SJCRH30 (cell line): ENCODE measurements at places on chromosomes 7 and 10. TPM values are rescaled to one million over a fixed set of nuclear protein-coding genes. Genes with fewer than 3 reads are reported as not detected.

- DNase-seq = no peak
- H3K4me3 ChIP-seq = peak overlapping the region; percentile 15; the same call in 1 of the 2 replicates
- peaks cover 3% of the 10 kb centered on the region; the same call in 1 of the 2 replicates for H3K4me1 ChIP-seq
- no peaks in the 10 kb centered on the region for H3K27me3 ChIP-seq
Measured at GRCh38 chr10:19638896-19639233, 177.4 kb upstream of the PLXDC2 start.

DNA sequence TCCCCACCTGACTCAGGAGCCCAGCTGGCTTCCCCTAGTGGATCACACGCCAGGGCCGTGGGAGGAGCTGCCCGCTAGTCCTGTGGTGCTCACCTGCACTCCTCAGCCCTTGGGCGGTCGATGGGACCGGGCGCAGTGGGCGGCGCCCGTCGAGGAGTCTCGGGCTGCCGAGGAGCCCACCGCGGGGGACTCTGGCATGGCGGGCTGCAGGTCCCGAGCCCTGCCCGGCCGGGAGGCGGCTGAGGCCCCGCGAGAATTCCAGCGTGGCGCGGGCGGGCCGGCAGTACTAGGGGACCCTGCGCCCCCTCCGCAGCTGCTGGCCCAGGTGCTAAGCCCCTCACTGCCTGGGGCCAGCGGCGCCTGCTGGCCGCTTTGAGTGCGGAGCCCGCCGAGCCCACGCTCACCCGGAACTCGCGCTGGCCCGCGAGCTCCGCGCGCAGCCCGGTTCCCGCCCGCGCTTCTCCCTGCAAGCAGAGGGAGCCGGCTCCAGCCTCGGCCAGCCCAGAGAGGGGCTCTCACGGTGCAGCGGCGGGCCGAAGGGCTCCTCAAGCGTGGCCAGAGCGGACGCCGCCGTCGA is 367.9 kb downstream of the TYW1 start:
- no peak overlapping the region for H3K27ac ChIP-seq
- no peaks in the 10 kb centered on the region for H3K4me1 ChIP-seq
- DNase-seq = peak; percentile 24
- H3K36me3 ChIP-seq = no peaks in the 10 kb centered on the region

DNA sequence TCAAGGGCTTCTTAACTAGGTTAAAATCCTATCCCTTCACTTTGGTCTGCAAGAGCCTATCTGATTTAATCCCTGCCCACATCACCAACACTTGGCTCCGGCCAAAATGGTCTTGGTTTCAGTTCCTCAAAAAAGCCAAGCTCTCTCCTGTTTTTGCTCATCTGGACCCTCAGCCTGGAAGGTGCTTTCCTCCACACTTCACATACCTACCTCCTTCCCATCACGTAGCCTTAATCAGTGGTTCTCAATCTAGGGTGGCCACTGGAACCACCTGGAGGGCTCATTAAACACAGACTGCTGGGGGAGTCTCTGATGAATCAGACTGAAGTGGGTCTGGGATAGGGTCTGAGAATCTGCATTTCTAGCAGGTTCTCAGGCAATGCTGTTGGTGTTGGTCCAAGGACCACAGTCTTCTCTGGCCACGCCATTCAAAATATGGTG is 227.0 kb upstream of the AOAH start:
- no peaks in the 10 kb centered on the region for H3K36me3 ChIP-seq
- no peaks in the 10 kb centered on the region for H3K27me3 ChIP-seq
- H3K4me1 ChIP-seq = peaks cover 52% of the 10 kb centered on the region
- peak overlapping the region; percentile 91; the same call in 1 of the 2 replicates for H3K27ac ChIP-seq
- DNase-seq = no peak

DNA sequence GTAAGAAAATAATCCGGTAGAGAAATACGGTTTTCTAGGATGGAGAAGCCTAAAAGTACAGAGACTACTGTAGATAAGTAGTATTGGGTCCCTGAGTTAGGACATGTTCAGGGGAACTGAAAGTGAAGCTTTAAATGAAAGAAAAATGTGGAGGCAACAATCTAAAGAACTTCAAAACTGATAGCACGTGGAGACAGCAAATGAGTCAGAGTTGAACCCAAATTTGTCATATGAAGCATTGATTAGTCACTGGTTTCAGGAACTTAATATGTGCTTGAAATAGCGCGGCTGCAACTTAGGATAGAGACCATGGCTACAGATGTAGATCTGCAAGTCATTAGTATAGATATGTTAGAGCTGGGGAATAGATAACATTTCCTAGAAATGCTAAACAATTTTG is 1138.6 kb upstream of the SORCS1 start:
- DNase-seq = no peak
- no peak overlapping the region for H3K27ac ChIP-seq
- H3K4me3 ChIP-seq = no peak overlapping the region
- no peaks in the 10 kb centered on the region for H3K36me3 ChIP-seq
- no peaks in the 10 kb centered on the region for H3K4me1 ChIP-seq

- 0 out of 2 replicates have a peak, but pooled peaks cover 2% of the 10 kb centered on the region for H3K4me1 ChIP-seq
- no peak overlapping the region for H3K27ac ChIP-seq
- H3K27me3 ChIP-seq = no peaks in the 10 kb centered on the region
- no peak overlapping the region for H3K4me3 ChIP-seq
- no peak for DNase-seq
Measured at GRCh38 chr7:145928937-145929336, 187.7 kb upstream of the CNTNAP2 start.

GRCh38 chr7:149196705-149197171 is 1.4 kb downstream of the ZNF282 start:
- no peaks in the 10 kb centered on the region for H3K4me1 ChIP-seq
- no peaks in the 10 kb centered on the region for H3K27me3 ChIP-seq
- peak overlapping the region; percentile 45; the same call in 1 of the 2 replicates for H3K27ac ChIP-seq
- H3K36me3 ChIP-seq = peaks cover 40% of the 10 kb centered on the region

- no peaks in the 10 kb centered on the region for H3K27me3 ChIP-seq
- H3K4me1 ChIP-seq = no peaks in the 10 kb centered on the region
- no peak overlapping the region for H3K27ac ChIP-seq
- DNase-seq = no peak
Measured at GRCh38 chr7:88042803-88043202, 108.8 kb downstream of the ADAM22 start.

- no peaks in the 10 kb centered on the region for H3K4me1 ChIP-seq
- DNase-seq = no peak
- H3K27me3 ChIP-seq = peaks cover 2% of the 10 kb centered on the region; the same call in 1 of the 2 replicates
- no peaks in the 10 kb centered on the region for H3K36me3 ChIP-seq
- H3K27ac ChIP-seq = no peak overlapping the region
Measured at GRCh38 chr7:22604246-22604645, 104.3 kb upstream of the STEAP1B start.

DNA sequence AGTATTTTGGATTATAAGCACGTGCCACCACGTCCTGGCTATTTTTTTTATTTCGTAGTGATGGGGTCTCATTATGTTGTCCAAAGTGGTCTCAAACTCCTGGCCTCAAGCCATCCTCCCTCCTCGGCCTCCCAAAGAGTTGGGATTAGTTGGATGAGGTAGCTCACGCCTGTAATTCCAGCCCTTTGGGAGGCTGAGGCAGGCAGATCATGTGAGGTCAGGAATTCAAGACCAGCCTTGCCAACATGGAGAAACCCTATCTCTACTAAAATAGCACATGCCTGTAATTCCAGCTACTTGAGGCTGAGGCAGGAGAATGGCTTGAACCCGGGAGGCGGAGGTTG is 21.8 kb upstream of the YWHAG start:
- H3K36me3 ChIP-seq = no peaks in the 10 kb centered on the region
- H3K4me3 ChIP-seq = peak overlapping the region; percentile 53
- peaks cover 8% of the 10 kb centered on the region for H3K4me1 ChIP-seq
- no peaks in the 10 kb centered on the region for H3K27me3 ChIP-seq
- H3K27ac ChIP-seq = peak overlapping the region; percentile 82
- no peak for DNase-seq

GRCh38 chr7:68840991-68841390 is 757.3 kb upstream of the AUTS2 start:
- H3K36me3 ChIP-seq = no peaks in the 10 kb centered on the region
- DNase-seq = no peak
- no peak overlapping the region for H3K4me3 ChIP-seq
- no peaks in the 10 kb centered on the region for H3K27me3 ChIP-seq

GRCh38 chr10:7186387-7187018 is 224.3 kb downstream of the SFMBT2 start:
- no peak for DNase-seq
- no peaks in the 10 kb centered on the region for H3K36me3 ChIP-seq
- H3K27me3 ChIP-seq = no peaks in the 10 kb centered on the region
- H3K27ac ChIP-seq = no peak overlapping the region

DNA sequence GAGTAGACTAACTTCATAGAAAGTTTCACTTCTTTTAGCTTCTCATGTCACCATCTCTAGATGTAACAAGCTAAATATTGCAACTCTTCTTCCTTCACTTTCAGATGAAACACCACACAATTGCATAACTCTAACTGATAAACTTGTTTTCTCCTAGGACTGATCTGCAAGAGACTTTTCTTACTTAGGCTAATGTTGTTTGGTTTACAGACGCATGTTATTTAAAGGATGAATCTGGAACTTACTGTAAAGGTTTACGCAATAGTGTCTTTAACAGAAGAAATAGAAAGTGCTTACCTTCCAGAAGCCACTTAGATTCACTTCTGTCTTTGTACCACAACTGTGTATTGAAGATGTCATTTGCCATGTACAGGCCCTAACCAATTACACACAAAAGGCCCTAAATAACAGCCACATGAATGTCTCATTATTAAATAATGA is 22.1 kb upstream of the ZC3HAV1 start:
- H3K36me3 ChIP-seq = no peaks in the 10 kb centered on the region
- no peak for DNase-seq
- H3K27ac ChIP-seq = no peak overlapping the region

GRCh38 chr10:61410353-61411070 is 42.7 kb downstream of the TMEM26 start:
- no peaks in the 10 kb centered on the region for H3K36me3 ChIP-seq
- DNase-seq = no peak
- H3K4me3 ChIP-seq = no peak overlapping the region
- H3K4me1 ChIP-seq = no peaks in the 10 kb centered on the region

- no peak for DNase-seq
- H3K27ac ChIP-seq = no peak overlapping the region
- no peaks in the 10 kb centered on the region for H3K36me3 ChIP-seq
- no peak overlapping the region for H3K4me3 ChIP-seq
- no peaks in the 10 kb centered on the region for H3K27me3 ChIP-seq
Measured at GRCh38 chr7:123961771-123962170, 36.7 kb downstream of the SPAM1 start.

DNA sequence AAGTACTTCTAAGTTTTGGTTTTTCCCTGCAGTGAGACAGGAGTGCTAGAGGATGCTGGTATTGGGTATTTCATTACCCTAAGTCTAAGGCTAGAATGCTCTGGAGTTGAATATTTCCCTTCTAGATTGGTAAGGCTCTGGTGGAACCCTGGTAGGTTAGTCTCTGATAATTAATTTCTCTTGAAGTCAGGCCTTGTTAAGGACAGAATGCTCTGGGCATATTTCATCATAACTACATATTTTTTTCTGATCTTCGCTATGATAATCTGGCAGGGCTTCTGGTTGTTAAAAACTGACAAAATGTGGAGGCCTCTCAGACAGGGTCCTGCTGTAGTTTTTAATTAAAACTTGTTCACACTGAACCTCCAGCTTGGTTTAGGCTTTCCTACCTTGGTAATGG is 83.8 kb downstream of the CDK13 start:
- DNase-seq = no peak
- no peaks in the 10 kb centered on the region for H3K4me1 ChIP-seq
- H3K4me3 ChIP-seq = no peak overlapping the region
- H3K36me3 ChIP-seq = peaks cover 15% of the 10 kb centered on the region
- no peak overlapping the region for H3K27ac ChIP-seq

GRCh38 chr10:51035344-51035743 is 38.9 kb upstream of the PRKG1 start:
- DNase-seq = no peak
- H3K27ac ChIP-seq = no peak overlapping the region
- H3K4me1 ChIP-seq = no peaks in the 10 kb centered on the region

- no peaks in the 10 kb centered on the region for H3K4me1 ChIP-seq
- no peaks in the 10 kb centered on the region for H3K27me3 ChIP-seq
- no peak overlapping the region for H3K27ac ChIP-seq
- DNase-seq = no peak
Measured at GRCh38 chr7:780516-780915, 51.8 kb upstream of the SUN1 start.

GRCh38 chr7:95028683-95029082 is 121.3 kb downstream of the PPP1R9A start:
- DNase-seq = peak; percentile 43
- no peaks in the 10 kb centered on the region for H3K36me3 ChIP-seq
- no peaks in the 10 kb centered on the region for H3K27me3 ChIP-seq
- H3K4me1 ChIP-seq = peaks cover 25% of the 10 kb centered on the region

DNA sequence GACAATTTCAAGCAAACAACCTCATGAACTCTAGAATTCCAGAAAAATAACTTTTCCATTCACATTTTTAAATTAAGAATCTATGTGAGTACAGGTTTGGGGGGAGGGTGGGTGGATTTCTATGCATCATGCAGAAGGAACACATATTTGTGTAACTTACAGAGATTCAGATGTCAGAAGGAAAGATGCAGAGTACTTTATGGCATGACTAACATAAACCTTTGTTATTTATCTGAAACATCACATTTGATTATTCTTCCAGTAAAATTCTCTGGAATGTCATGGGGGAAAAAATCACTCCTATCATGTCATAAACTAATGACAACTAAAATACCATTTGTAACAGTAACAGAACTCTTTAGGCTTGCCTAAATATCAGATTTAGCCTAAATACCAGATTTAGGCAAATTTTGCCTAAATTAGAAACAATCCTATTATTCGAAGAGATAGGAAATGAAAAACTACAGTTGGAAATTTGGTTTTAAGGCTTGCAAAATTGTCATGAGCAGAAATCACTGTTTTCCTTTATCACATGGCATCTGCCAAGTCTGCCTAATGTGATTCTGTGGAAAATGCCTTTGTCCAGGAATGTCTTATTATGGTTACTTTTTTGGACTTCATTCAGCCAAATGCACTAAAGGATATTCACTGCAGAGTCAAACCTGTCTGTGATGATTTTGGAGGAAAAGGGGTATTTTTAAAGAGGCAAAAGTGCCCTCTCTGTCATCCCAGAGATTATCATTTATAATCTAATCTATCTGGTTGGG is 527.7 kb upstream of the CELF2 start:
- no peaks in the 10 kb centered on the region for H3K27me3 ChIP-seq
- no peak for DNase-seq
- no peak overlapping the region for H3K27ac ChIP-seq
- H3K4me3 ChIP-seq = no peak overlapping the region
- H3K36me3 ChIP-seq = no peaks in the 10 kb centered on the region

- no peak for DNase-seq
- H3K4me1 ChIP-seq = peaks cover 49% of the 10 kb centered on the region
- no peaks in the 10 kb centered on the region for H3K27me3 ChIP-seq
Measured at GRCh38 chr7:29284696-29285443, 90.3 kb downstream of the CHN2 start.

Gene FOXP2
- total RNA-seq = 52.5 and 52.7 TPM in 2 replicates

Gene PSMA2
- total RNA-seq = 178 and 199 TPM in 2 replicates

Gene TUBAL3
- total RNA-seq = not detected in 2 replicates

Gene PAPSS2
- 1.4 and 1.5 TPM in 2 replicates for total RNA-seq

Gene NXPH1
- not detected in 2 replicates for total RNA-seq

Gene NPSR1
- not detected in 2 replicates for total RNA-seq

Gene LYZL2
- total RNA-seq = not detected in 2 replicates

Gene FAM25G
- total RNA-seq = 0.63 TPM in 1 of 2 replicates, not detected in the other

Gene COL13A1
- 0.20 and 0.26 TPM in 2 replicates for total RNA-seq

Gene LRIT1
- total RNA-seq = not detected in 2 replicates
